ENCODE measurements at places on chromosomes 13 and 19.

- no peak for DNase-seq
Measured at GRCh38 chr19:36182612-36183244, 30.5 kb upstream of the COX7A1 start.

- DNase-seq, result no peak
Measured at GRCh38 chr13:106513025-106513983, 22.2 kb downstream of the EFNB2 start.

- DNase-seq, result no peak
Measured at GRCh38 chr13:97945792-97946419, 7.6 kb upstream of the IPO5 start.

- peak; percentile 58 for DNase-seq
Measured at GRCh38 chr13:28324181-28324789, 170.6 kb downstream of the FLT1 start.

DNA sequence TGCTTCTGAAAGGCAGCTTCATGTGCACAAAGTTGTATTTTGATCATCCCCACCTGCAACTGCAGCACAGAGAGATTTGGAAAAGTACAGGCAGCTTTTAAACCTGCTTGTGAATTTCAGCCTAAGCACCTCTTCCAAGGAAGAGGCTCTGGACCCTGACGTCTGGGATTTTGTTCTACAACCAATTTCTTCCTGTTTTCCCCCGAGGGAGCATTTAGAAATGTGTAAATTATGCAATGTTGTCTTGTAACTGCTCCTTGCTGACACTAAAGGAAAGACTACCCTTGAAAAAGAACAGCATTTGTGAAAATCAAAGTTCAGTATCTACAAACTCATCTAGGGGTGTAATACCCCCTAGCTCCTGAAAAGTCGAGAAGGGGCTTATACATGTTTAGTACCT is 15.4 kb downstream of the MED26 start:
- no peak for DNase-seq

DNA sequence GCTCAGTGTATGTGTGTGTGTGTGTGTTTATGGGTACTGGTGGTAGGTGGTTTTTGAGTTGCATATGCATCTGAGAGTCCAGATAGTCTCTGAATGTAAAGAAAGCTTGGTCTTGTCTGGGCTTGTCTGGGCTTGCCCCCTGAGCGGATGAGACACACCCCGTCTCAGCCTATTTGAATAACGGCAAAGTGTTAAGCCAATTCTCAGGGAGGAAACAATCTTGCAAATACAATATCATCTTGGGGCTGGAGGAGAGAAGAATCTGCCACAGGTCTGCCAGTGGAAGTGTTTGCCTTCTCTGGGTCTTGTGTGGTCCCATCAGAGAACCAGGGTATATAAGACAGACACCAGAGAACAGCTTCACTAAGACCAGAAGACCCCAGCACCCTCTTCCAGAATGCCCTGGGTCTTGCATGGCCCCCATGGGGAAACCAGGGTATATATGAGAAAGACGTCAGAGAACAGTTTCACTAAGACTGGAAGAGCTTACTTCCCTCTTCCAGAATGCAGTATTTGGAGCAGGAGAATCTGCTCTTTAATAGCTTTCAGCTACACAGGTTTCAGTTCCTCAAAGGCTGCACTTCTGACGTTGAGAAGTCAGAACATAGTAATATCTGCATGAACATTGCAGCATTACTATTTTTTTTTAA is 13.3 kb downstream of the CD70 start:
- DNase-seq, result no peak

- no peak for DNase-seq
Measured at GRCh38 chr13:101492251-101492910, 39.9 kb downstream of the ITGBL1 start.

- DNase-seq, result no peak
Measured at GRCh38 chr19:51810223-51810622, 15.3 kb downstream of the FPR3 start.

DNA sequence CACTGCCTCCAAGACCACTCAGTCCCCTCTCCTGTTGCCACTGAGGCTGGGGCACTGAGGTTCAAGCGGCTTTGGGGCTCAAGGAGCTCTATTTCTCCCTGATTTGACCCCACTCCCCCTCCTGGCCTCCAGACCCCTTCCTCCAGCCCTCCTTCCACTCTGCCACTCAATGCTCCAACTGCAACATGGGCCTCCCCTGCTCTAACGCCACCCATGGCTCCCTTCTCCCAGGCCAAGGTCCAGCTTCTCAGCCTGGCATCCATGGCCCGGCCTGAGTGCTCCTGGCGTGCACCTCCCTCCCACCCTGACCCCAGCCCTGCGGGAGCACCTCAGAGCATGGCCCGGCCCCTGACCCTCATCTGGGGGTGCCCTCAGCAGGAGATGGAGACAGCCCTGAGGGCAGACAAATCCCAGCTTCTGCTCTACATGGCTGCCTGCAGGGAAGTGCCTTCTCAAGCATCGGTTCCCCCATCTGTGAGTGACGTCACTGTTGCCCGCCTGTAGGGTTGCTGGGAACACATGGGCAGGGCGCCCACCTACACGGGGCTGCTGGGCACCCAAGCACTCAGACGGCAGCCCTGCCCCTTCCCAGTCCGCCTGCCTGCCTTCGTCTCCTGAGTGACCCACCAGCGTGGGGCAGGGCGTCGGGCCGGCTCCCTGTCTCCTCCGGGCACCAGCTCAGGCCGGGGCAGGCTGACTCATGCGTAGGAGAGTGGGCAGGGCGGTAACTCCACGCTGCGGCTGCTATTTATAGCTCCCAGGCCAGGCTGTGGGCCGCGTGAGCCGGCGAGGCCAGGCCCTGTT is 1.6 kb upstream of the DIRAS1 start:
- no peak for DNase-seq

GRCh38 chr13:91836553-91836952 is 438.1 kb downstream of the GPC5 start:
- no peak for DNase-seq

- no peak for DNase-seq
Measured at GRCh38 chr19:485077-485476, 11.2 kb upstream of the MADCAM1 start.

GRCh38 chr19:29530540-29531457 is 5.0 kb downstream of the VSTM2B start:
- DNase-seq, result no peak

DNA sequence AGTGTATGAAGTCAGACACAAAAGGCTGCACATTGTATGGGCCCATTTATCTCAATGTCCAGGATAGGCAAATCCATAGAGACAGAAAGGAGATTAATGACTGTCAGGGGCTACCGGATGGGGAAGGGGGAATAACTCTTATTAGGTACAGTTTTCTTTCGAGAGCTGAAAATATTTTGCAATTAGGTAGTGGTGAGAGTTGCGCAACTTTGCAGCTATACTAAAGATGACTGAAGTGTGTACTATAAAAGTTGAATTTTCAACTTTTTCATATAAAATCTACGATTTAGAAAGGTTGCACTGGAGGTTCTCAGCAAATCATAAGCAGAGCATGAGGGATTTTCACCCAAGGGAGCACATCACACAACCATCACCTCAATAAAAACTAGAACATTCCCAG is 16.1 kb upstream of the SLC15A1 start:
- no peak for DNase-seq

GRCh38 chr13:66528944-66529576 is 701.1 kb downstream of the PCDH9 start:
- no peak for DNase-seq

Measured in stimulated activated CD4-positive, alpha-beta T cell treated with anti-CD3 and anti-CD28 coated beads, Interleukin-4, amount 100 ng/mL, for 24 hours (primary cell).